ENCODE measurements at places on chromosomes 7 and 10.

GRCh38 chr10:71039551-71039950, 151.2 kb upstream of the PCBD1 start:
- DNase-seq, result no peak

DNA sequence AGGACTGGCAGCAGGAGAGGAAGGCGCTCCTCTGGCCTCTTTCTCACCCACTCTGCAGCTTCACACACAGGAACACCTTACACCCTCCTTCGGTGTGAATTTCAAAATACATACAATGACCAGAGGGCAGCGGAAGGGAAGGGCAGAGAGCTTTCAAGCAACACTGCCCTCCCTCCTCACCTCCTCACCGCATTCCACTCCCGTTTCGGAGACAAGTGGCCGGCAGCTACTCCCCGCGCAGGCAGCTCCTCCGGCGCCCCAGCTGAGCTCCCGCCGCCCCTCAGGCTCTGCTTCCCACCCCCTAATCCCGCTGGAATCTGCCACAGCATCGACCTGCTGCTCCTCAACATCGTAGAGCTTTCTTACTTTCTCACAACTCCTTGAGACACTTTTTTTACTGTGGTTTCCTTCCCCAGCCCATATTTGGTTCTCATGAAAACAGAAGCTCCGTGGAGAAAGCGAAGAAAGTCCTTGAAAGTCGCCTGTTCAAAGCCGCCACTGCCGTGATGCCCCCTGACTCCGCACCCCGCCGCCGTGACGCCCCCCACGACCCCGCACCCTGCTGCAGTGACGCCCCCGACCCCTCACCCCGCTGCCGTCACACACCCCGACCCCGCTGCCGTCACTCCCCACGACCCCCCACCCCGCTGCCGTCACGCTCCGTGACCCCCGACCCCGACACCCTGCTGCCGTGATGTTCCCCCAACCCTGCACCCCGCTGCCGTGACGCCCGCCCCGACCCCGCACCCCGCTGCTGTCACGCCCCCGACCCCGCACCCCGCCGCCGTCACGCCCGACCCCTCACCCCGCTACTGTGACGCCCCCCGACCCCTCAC, 14.6 kb upstream of the GPER1 start:
- no peak for DNase-seq

- no peak for DNase-seq
Observed at GRCh38 chr7:28980451-28981160, 22.5 kb upstream of the TRIL start.

DNA sequence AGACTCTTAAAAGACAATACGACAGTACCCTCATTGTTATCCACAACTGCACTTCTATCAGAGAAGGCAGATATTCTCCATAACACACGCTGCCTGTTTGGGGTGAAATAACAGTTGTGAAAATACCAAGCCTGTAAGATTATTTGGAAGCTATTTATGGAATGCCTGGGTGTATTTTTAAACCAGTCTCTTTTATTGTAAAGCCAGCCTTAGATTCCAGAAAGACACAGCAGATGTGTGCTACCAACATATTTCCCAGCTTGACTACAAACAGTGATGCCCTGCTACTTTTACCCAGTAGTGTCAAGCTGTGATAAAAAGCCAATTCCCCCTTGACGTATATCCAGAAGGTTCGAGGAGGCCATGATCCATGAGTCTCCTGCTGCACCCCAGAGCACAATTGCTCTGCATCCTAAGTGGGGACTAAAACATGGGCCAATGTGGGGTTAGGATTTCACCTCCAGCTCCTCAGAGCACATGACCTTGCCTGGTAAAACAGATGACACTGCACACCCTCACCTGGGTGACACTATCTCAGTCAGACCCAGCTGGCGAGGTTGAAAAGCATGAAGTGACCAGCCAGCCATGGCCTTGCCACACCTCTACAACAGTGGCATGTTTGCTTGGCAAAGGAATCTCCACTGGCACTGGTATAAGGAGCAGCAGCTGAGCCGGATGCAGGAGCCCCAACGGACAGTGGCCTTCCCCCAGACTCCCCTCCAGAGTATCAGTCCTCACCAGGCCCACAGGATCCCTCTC, 62.2 kb downstream of the GFRA1 start:
- no peak for DNase-seq

DNA sequence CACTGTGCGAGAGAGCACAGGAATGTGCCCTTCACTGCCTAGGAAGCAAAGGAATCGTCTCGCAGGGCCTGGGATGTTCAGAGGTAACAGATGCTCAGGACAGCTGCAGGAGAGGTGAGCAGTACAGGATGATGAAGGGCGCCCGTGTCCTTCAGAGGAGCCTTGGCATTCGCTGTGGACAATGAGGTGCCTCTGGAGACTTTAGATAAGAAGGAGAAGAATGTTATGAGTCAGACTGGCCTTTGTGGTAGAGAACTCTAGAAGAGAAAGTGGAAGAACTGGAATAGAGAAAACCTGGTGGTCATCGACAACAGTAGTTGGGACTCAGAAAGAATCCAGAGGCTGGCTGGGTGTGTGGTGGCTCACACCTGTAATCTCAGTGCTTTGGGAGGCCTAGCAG, 64.4 kb upstream of the LEP start:
- no peak for DNase-seq

- DNase-seq, result no peak
Observed at GRCh38 chr7:97117035-97117371, 495 bp upstream of the SDHAF3 start.

DNA sequence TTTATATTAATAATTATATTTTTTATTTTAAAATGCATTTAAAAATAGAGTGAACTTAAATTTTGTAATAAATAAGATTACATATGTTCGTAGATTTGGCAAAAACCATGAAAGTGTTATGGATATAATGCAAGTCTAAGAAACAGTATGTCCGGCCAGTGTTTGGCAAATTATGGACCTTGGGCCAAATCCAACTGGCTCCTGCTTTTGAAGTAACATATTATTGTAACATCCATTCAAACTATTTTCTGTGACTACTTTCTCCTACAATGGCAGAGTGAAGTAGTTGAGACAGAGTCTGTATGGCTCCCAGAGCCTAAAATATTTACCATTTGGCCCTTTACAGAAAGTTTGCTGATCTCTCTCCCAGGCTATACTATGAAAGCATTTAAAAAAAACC, 38.9 kb downstream of the TMEM229A start:
- DNase-seq, result no peak

DNA sequence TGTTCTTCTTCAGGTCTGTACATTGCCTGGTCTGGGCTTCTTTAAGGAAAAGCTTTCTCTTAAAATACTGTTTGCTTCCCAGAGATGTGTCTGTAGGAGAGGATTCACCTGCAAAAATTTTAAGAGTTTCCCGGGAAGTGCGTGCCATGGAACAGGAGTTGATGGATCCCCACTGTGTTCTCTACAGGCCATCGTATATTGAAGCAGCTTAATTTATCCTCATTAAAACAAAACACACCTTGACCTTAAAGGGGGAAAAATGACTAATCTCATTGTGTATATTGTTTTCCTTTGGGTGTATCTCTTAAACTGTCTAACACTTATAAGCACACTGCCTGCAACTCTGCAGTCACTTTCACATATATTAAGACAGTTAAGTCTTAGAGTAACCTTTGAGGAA, 111.4 kb downstream of the ST7 start:
- no peak for DNase-seq

GRCh38 chr7:74129887-74130286, 44.3 kb upstream of the EIF4H start:
- DNase-seq, result no peak

DNA sequence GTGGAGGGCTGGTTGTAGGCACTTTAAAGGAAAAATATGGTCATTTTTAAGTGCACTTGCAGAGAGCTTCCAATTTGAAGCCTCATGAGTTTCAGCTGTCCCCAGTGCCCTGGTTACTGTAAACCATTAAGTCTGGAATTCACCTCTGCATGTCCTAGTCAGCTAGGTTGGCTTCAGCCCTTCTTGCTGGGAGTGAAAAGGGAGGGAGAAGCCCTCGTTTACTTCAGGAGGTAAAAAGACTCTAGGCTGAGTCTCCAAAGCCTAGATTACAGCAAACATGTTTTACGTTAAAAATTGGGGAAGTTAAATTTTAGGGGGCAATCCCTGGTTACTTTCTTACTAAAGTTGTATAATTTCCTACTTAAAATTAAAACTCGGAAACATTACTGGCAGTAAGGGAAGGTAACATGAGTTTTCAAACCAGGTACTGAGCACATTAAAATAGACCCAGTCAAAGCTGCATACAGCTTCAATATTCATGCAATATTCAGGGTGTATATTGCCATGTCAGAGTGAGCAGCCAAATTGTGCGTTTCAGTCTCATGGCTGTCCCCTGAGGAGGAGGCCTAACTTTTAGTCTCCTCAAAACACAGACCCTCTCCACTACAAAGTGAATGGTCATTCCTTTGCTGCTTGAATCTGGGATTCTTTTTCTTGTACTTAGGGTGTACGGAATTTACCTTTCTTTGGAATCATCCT, 156.7 kb downstream of the PRKG1 start:
- DNase-seq, result no peak

- DNase-seq, result no peak
Observed at GRCh38 chr7:123680580-123680979, 24.9 kb downstream of the LMOD2 start.

DNA sequence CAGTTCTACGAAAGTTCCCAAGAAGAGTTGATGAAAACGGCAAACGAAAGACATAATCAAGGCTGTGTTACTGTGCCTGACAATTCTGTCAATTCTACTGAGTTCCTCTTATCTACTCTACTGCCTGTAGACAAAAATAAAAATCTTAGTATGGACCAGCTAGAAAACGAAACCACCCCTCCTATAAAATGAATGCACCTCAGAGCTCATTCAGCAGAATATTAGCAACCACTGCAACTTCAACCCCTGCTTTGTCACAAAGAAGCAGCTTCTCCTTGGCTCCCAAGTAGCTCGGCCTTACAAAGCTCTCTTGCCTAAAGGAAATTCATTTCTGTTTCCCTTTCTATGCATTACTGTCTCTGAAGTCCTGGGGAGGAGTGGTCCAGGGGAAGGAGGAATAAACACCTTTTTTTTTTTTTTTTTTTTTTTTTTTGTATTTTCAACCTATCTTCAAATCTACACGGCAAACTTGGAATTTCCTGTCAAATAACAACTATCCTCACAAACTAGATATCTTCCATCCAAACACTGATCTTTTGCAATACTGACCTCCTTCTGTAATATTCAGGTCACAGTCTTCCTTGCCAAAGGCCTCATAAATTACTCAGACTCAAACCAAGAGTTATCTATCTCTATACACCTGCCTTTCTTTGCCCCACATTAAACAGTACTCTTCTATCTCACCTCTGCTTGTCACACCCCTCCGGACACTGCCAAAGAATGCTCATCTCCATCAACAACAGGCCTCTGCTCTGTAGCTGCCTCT, 74.3 kb downstream of the GLI3 start:
- DNase-seq, result no peak

- DNase-seq, result no peak
Observed at GRCh38 chr10:131081376-131081775, 230.1 kb downstream of the TCERG1L start.

DNA sequence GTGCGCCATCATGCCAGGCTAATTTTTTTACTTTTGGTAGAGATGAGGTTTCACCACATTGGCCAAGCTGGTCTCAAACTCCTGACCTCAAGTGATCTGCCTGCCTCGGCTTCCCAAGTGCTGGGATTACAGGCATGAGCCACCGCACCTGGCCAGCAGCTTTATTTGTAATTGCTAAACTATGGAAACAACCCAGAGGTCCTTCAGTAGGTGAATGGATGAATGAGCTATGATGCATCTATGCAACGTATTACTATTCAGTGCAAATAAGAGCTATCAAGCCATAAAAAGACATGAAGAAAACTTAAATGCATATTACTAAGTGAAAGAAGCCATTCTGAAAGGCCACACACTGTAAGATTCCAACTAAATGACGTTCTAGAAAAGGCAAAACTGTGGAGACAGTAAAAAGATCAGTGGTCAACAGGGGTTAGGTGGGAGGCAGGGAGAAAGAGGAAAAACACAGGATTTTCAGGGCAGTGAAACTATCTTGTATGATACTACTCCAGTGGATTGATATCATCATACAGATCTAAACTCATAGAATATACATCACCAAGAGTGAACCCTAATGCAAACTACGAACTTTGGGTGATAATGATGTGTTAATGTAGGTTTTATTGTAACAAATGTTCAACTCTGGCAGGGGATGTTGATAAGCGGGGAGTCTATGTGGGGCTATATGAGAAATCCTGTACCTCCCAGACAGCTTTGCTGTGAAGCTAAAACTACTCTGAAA, 66.7 kb downstream of the PRTFDC1 start:
- DNase-seq, result no peak

DNA sequence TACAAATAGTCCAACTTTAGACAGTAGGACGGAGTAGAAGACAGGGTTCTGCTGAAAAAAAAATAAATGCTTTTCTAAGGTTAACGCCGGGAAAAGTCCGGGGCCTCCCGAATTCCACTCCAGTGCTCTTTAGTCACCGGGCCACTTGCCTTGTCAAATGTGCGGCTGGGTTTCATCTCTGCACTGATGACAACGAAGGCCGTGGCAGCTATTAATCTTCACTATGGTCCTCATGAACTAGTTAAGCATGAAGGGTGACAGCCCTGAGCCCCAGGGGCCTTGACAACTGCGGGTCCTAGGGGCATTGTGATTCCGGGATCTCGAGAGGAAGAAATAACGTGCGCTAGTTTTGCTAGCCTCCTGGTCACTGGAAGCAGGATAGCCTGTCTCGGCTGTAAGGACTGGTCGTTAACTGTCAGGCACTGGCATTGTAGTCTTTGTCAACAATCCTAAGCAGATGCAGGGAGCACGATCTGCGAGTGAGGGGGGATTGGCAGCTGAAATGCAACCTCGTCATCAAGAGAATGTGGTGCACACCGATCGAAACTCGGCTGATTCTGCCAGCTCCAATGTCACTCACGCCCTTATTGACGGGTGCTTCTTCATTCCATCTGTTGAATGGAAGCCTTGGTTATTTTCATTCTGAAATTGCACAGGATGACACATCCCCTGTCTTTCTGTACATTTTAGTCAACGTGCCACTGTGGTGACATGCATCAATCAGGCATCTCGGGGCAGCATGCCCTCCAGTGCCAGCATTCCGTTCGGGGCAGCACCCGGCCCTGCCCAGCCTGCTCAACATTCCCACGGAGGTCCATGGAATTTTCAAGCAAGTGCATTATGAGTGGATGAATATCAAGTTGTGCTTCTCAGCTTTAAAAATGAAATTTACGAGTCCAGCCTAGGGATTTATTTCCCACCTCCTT, 51.6 kb upstream of the MGMT start:
- no peak for DNase-seq

GRCh38 chr7:113812591-113813255, 106.1 kb downstream of the PPP1R3A start:
- no peak for DNase-seq

GRCh38 chr10:127424594-127425264, 124.4 kb upstream of the NPS start:
- DNase-seq, result no peak

- DNase-seq, result no peak
Observed at GRCh38 chr7:137146012-137146455, 197.5 kb downstream of the PTN start.

Data from activated CD8-positive, alpha-beta memory T cell treated with anti-CD3 and anti-CD28 coated beads for 1 hour (primary cell).